Stimulated activated CD8-positive, alpha-beta memory T cell treated with anti-CD3 and anti-CD28 coated beads, Interleukin-15, amount 100 ng/mL, for 24 hours (primary cell): ENCODE measurements at places on chromosomes 5 and 9.

GRCh38 chr9:18707061-18707461 lies 233.1 kb downstream of the ADAMTSL1 start:
- no peak for DNase-seq

DNA sequence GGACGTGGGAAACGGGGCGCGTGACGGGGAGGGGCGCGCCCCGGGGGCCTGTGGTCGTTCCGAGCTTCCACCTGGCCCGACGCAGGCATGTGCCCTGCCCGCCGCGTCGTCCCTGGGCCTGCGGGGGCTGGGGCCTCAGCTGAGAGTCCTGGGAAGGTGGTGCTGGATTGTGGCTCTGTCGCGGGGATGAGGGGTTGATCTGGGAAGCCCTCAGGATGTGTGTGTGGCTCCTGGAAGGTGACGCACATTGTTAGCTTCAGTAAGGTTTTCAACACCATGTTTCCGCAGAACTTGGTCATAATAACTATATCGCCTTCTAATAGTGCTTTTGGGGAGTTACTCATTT lies 589.1 kb downstream of the MTRR start:
- DNase-seq = no peak

DNA sequence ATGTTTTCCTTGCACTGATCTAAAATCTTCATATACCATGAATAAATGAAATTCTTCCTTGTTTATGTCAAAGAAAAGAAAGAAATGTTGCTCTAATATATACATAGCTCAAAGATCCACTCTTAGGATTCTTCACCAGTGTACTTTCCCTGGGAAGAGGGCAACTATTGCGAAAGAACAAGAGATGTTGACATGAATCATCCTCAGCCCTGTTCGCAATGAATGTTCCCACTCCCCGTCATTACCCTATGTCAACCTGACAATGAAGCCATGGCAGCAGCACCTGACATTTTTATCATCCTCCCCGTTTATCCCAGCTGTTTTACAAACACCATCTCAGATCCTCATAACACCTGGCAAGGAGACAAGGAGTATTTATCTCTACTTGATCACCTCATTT lies 409.1 kb upstream of the GRIA1 start:
- DNase-seq = no peak

DNA sequence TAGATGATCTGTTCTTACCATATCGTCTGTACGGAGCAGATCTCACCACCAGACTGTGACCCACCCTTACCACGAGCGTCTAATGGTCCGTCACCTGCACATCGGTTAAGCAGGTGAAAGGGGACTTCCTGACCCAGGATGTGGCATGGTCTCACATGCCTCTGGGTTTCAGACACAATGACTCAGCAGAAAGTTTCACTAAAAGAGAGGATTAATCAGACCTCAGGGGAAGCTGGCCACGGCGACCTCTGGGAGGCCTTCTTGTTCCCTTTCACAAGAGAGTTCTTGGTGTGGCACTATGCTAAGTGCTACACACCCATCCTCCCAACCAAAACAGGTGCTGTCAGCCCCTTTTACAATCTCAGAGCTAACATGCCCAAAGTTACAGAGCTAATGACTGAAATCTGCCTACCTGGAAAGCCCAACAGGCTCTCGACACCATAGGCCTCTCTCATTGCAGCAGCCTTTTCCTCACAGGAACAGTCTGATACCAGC lies 41.6 kb downstream of the ADAMTS12 start:
- DNase-seq = no peak

- no peak for DNase-seq
Observed at GRCh38 chr5:89283728-89284493, 400.9 kb upstream of the MEF2C start.

DNA sequence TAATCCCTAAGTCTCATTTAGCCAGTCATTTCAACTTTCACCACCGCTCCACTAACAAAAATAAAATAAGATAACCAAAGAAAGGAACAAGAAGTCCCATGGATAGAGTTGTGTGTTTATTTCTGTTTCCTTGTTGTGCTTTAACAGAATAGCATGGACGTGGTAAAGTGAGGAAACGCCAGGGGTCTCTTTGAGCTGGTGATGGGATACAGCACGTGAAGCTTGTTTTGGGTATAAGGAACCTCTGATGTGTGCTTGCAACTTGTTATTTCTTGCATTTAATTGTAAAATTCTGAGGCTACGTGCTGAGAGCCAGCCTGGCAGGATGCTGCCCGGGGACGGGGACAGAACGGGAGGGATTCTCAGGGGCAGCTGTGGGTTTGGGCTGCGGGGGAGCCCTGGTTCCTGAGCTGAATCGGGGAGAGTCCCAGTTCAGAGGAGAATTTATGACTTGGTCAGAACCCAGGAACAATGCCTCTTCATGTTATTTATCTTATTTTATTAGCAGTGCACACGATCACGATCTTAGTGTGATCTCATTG lies 63.4 kb downstream of the ANKRD33B start:
- DNase-seq = no peak

DNA sequence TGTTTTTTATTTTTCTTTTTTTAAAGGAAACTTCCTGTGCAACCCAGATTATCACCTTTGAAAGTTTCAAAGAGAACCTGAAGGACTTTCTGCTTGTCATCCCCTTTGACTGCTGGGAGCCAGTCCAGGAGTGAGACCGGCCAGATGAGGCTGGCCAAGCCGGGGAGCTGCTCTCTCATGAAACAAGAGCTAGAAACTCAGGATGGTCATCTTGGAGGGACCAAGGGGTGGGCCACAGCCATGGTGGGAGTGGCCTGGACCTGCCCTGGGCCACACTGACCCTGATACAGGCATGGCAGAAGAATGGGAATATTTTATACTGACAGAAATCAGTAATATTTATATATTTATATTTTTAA lies 2.1 kb downstream of the CSF2 start:
- DNase-seq = no peak

DNA sequence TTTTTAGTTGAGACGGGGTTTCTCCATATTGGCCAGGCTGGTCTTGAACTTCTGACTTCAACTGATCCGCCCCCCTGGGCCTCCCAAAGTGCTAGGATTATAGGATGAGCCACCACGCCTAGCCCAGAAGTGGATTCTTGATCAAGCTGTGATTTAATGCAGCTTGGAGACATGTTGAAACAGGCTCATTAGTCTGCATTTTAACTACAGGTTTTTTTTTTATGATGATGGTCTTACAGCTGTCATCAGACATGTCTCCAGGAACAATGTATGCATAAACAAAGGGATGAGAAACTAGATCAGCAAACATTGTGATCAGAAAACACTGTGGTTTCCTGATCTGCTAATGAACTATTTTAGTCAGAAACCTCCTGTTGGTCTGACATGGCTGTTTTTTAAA lies 30.0 kb upstream of the PLPP1 start:
- DNase-seq = no peak

DNA sequence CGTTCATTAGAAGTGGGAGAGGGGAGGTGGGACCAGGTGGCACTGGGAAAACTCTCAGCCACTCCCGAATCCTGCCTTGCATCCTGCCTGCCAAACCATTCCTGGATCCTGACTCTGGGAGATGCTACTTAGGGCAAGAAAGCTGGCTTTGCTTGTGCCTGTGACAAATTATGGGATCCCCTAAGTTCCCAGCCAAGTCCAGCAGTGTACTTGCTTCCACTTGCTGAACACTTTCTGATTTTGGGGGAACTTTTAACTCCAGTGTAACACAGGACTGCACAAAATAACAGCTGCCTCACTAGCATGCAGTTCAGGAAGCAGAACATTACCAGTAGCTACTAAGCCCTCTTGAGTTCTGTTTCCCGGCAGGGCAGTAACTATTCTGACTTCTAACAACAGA lies 12.5 kb upstream of the NKX2-5 start:
- no peak for DNase-seq
